ENCODE measurements at places on chromosomes 3 and 15.
A peak's percentile ranks its signal among the peaks of the same experiment; 100 is the strongest.

DNA sequence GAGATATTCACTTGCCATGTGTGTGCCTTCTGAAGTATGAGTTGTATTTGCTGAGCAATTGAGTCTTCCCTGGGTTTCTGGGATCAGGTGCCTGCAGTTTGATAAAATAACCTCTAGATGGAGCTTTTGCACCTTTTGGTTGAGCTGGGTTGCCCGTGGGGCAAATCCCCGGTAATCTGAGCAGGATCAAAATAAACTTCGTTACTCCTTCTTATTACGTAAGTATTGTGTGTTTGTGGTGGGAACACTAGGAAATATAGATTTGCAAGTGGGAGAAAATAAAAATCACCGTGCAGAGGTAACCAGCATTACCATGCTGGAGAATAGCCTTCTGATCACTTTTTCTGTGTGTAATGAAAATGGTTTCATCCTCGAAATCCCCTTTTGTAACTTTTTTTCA, 277.4 kb upstream of the NR2E3 start:
- peak; percentile 6 for DNase-seq

GRCh38 chr15:40232625-40233070, 6.2 kb upstream of the PAK6 start:
- DNase-seq, result no peak

GRCh38 chr3:13235897-13236296, 162.7 kb upstream of the IQSEC1 start:
- DNase-seq, result no peak

GRCh38 chr3:70999730-71000129, 583.8 kb downstream of the FOXP1 start:
- DNase-seq, result peak; percentile 75

DNA sequence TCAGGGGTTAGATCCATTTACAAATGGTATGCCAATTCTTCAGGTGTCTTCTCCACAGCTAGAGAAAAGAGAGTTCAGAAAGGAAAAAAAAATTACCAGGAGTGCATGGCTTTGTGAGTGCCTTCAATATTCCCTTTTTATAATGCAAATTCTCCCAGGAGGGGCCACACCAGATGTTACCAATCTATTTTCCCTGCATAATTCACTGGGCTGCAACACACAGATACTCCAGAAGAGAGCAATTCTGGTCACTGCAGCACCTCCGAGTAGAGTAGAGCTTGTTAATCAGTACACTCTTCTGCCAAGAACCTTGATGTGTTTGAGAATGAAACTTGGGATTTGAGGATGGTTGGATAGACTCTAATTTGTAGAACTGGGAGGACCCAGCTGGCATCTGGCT, 80.7 kb upstream of the SPRED1 start:
- no peak for DNase-seq

DNA sequence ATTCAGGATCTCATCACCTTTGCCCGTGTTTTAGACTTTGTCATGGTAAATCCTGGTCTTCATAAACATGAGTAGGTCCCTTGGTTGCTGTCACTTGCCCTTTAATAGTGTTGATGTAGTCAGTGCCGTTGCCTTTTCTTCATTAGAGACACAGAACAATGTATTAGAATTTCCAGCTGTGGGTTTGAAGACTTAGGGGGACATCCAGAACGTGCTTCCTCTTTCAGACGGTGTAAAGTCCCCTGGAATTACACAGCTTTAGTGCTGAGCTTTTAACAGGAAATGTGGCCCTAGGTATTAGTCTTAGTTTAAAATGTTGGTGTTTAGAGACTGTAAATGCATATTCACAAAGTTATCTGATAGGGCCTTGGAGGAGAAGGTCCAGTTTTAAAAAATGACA, 8.8 kb upstream of the LRCH3 start:
- DNase-seq, result no peak

- DNase-seq, result peak; percentile 17
Measured at GRCh38 chr3:22450786-22451400, 699.9 kb upstream of the ZNF385D start.

DNA sequence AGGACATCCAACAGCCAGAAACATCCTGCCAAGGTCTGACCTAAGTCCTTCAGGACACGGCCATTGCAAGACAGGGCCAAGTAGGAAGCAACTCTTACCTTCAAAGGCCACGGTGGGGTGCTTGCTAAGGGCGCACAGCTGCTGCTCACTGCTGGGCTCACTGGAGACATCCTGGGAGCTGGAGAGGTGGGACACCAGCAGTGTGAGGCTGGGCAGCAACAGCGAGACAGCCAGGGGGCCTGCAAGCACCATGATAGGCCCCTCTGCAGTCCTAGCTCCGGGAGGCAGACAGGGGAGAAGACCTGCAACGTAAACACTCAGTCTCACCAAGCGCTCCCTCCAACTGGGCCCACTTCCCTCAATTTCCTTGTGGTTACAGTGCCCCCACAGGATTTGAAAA, 79.2 kb downstream of the SEMA5B start:
- DNase-seq, result no peak

GRCh38 chr3:11455956-11456355, 183.8 kb downstream of the ATG7 start:
- DNase-seq, result no peak

DNA sequence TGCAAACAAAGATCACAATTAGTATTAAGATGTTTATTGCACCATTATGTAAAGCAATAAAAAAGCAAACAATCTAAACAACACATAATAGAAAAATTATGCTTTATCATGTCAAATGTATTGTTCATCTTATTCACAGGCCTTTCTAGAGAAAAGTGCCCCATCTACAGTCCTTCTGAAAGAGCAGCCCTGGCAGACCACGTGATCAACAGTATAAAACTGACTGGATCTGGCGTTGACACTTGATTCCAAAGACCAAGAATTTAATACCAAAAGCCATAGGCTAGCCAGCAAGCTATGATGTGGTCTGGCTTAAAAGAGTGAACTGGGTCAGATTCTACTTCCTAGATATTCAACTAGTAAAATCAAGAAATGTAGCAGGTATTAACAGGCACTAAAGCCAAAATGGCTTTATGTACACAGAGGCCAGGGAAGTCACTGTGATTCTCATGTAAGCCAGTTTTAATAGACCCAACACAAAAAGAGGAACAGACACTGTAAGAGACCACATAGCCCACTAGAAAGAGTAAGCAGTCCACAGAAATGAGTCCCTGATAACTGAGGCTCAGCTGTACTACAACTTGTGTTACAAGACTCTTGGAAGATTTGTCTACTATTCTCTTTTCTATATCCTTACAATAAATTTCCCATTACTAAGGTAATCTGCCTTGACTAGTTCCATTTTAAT, 32.5 kb downstream of the DMXL2 start:
- DNase-seq, result no peak

DNA sequence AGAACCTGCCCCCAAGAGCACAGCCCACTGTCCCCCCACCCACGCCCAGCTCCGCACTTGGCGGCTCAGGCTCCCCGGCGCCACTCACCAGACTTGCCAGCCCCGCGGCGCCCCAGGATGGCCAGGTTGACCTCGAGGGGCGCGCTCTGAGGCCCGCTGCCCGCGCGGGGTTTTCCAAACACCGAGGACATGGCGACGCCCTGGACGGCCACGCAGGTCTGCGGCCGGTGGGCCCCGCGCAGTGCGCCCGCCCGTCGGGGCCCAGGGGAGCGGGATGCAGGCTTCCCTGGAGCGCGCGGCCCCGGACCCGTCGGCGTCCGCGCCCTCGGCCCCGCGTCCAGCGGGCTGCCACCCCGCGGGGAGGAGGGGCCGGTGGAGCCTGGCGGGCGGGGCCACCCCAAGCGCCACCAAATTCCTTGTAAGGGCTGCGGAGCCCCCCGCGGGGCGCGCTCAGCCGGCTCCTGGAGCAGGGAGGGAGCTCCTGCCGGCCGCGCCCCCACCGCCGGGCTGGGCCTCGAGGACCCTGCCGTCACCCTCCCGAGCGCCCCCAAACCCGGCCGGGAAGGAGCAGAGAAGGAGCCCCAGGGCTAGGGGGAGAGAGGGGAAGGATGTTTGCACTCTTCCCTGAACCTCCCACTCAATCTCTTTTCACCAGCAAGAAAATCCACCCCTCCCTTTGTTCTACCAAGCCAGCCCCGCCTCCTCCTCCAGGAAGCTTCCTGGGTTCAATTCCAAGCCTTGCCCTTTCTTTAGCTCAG, at the start of gene RASL12:
Gene RASL12, minus strand, starts transcription at position 347 of the 758 bp plus-strand sequence. Its CDS starts 156 bp downstream, at position 191.
- no peak for DNase-seq

DNA sequence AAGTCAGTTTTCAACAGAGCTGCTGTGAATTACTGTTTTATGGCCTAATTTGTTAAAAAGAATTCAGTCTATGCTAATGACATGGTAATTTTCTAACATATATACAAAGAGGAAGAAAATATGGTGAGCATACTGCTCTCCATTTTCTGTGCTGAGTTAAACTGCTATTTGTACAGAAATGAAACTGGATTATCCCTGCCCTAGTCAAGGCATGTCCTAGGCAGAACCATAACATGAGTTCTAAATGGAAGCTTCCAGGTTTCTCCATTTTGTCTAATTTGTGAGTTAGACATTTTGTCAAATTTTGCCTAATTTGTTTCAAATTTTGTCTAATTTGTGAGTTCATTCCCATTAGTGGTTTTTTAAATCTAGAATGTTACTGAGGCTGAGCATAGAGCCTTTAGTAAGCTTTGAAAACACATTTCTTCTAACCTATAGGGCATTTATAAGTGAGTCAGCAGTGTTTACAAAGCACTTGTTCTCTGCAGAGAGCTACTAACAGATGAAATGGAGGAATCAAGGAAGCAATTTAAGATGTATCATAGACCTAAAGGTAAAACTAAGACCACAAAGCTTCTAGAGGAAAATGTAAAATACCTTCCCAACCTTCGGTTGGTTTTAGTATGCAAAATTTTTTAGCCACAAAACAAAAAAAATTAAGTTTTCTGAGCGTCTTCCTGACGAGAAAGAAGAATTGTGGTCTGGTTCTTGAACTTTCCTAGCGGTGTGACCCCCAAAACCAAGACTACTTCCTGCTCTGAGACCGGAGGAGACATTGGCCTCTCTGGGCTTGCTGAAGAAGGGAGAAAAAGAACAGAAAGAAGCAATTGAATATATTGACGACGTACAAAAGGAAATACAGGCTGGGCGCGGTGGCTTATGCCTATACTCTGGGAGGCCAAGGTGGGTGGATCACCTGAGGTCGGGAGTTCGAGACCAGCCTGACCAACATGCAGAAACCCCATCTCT, 9.8 kb downstream of the P2RY14 start:
- no peak for DNase-seq

DNA sequence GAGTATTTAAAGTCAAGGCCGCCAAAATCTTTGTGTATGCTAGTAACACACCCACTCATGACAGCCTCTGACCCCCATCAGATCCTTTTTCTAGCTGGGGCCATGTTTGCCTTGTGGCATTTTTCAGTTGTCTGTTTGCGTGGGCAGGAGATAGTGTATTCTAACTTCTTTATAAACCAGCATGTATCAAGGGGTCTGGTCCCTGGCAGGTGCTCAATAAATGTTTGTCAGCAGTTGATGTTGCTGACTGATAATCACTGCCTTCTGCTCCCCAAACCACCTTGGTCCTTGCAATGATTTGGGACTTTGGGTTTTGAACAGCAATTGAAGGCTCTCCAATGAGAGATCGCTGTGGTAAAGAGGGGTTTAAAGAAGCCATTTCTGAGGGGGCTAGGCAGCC, 19.2 kb downstream of the RARB start:
- no peak for DNase-seq

GRCh38 chr3:13628841-13629551, 80.1 kb downstream of the FBLN2 start:
- no peak for DNase-seq

GRCh38 chr3:56822501-56822900, 20.8 kb upstream of the ARHGEF3 start:
- no peak for DNase-seq

DNA sequence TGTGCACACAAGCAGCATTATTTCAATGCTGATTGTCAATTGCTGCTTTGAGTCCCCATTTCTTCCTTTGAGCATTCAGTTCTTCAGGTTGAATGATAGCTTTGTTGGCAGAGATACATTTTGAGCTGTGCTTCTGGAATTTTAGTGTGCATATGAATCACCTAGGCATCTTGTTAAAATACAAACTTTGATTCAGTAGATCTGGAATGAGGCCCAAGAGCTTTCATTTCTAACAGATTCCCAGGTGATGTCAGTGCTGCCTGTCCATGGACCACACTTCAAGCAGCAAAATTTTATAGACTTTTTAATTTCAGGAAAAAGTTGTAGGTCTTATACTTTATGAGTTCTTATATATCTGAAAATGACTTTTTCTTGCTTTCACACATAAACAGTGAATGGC, 131.1 kb downstream of the ADAMTSL3 start:
- no peak for DNase-seq

DNA sequence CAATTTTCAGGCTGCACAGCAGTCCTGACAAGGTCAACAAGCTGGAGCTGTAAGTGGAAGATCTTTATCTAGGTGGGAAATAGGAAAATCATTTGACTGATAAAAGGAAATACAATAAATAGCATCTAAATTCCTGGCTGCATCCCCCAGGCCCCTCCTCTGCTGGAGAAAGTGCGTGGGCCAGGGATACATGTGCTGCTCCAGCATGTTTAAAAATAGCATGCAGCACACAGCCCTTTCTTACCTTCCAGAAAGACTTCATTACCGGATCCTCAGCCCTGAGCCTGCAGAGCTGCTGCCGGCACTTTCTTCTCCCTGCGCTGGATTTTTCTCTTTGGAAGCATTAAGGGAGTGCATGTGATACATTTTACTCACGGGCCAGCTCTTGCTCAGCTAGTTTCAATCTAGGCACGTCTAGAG, 77.3 kb downstream of the HMG20A start:
- DNase-seq, result peak; percentile 34

DNA sequence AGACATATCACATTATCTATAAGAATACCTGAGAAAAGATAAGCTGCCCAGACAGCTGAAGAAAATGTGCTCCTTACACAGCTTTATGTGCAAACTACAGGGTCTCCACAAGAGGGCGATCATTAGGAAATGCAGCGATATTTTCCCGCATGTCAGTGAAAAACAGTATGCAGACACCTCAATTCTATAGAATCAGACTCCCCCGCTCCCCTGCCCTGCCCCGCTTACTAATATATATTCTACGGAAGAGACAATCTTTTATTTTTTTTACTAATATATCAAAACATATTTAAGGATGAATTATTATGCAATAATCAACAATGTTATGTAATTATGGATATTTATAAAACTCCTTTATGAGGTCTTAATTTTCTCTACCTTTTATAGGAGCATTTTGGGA, 681.3 kb downstream of the ROBO1 start:
- DNase-seq, result peak; percentile 54

DNA sequence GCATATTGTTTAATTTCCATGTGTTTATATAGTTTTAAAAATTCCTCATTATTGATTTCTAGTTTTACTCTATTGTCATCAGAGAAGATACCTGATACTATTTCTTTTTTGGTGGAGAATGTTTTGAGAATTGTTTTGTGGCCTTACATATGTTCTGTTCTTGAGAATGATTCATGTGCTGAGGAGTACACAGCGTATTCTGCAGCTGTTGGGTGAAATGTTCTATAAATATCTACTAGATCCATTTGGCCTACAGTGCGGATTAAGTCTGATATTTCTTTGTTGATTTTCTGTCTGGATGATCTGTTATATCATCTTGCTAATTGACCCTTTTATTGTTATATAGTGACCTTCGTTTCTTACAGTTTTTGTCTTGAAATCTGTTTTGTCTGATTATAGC, 109.7 kb downstream of the UBE2E2 start:
- DNase-seq, result no peak
